Hepatocyte (in vitro differentiated cells): ENCODE measurements at places on chromosomes 7 and 10.

- no peak for DNase-seq
Observed at GRCh38 chr10:52459097-52459496, 145.0 kb downstream of the DKK1 start.

DNA sequence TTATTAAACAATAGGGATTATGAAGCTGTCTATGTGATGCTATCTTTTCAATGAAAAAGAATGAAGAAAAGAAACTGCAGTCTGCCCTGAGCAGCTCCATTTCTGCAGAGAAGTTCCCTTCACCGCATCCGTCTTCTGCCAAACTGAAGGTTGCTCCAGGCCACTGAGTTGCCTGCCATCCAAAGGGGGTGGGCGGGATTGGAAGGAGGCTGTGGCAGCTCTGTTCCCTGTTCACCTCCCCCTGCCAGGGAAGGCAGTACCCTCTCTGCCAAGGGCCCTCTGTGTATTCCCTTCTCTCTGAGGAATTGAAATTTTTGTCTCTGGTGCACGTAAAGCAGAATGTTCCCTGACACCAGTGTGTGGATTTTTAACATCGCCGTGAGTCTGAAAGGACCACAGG is 243.1 kb upstream of the GHITM start:
- no peak for DNase-seq

GRCh38 chr7:77759294-77759889 is 38.8 kb downstream of the TMEM60 start:
- DNase-seq = peak; percentile 79

DNA sequence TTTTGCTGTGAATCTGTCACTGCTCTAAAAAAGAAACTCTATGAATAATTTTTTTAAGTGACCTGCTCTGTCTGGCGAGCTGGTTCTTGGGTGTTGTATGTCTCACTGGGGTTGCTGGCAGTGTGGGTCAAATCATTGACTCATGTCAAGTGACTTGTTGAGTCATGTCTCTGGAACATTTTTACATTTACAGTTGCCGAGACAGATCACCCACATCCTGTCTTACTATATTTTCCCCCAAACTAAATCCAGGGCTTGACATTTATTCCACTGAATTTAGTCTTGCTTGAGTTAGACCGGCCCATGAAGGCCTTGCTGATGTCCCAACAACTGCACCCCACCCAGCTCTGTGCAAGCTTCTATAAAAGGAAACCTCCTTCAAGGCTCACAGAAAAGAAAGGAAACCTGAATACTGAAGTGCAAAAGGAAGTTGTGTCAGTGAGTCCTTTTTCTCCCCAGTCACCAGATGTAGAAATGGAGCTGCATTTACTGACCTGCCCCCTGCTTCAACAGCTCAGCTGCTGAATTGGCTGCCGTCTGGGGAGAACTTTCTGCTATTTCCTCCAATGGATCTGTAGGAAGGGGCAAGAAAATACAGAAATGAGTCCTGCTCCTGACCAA is 290.3 kb downstream of the TNS3 start:
- no peak for DNase-seq

GRCh38 chr7:111140091-111140865 is 49.4 kb downstream of the LRRN3 start:
- no peak for DNase-seq

- DNase-seq = no peak
Observed at GRCh38 chr7:144594580-144594979, 191.1 kb upstream of the NOBOX start.

DNA sequence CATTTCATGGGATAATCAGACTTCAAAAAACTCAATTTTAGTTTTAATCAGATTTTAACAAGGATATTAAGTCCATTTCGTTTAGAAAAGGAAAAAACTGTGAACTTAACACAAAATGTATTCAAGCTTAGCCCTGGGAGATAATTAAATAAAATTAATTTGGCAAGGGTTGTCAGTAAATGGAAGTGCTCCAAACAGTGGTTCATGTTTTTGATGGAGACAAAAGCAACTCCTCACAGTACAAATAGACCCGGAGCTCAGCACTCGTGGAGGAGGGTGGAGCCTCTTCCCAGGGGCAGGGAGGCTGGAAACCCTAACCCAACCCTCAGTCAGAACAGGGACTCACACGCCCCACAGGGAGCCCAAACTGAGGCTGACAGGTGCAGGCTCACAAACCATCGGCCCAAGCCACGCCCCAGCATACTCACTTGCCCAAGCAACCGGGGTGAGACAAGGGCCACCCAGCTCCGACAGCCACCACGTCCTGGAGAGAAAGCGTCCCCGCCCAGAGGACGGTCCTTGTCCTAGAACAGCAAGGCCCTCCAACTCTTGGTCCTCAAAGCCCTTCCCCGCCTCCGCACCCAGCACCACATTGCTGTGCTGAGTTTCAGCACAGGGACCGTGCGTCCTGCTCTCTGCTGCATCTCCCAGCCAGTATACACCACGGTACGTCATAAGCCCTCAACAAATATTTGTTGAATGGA is 39.8 kb downstream of the MAD1L1 start:
- DNase-seq = no peak

DNA sequence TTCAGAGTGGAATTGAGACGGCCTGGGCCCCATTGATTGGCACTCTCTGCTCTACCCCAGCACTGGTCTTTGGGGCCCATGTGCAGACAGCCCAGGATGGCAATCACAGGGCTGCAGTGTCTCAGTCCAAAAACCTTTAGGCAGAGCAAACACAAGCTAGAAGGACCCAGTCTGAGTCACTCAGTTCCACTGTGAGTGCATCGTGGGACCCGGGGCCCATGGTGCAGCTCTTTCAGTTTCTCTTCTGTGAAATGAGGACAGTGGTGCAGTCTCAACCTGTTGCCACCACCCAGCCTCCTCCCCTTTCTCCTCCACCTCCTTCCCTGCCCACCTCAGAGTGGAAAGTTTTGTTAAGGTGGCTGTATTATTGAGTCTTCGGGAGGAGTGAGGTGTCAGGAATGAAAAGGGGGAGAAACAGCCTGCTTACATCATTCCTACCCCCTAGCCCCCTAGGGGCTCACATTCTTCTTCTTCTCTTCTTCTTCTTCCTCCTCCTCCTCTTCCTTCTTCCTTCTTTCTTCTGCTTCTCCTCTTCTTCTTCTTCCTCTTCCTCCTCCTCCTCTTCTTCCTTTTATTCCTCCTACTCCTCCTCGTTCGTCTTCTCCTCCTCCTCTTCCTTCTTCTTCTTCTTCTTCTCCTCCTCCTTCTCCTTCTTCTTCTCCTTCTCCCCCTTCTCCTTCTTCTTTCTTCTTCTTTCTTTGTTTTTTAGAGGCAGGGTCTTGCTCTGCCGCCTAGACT is 19.5 kb upstream of the CARD11 start:
- DNase-seq = no peak

- DNase-seq = no peak
Observed at GRCh38 chr7:151885202-151885580, 8.3 kb upstream of the PRKAG2 start.

GRCh38 chr10:79424221-79425073 is 21.0 kb downstream of the ZCCHC24 start:
- DNase-seq = peak; percentile 85

GRCh38 chr7:106119719-106120118 is 7.6 kb upstream of the SYPL1 start:
- DNase-seq = no peak

GRCh38 chr10:129760003-129760315 is 204.1 kb downstream of the EBF3 start:
- no peak for DNase-seq

GRCh38 chr10:125848371-125848770 is 25.0 kb downstream of the BCCIP start:
- no peak for DNase-seq

- DNase-seq = no peak
Observed at GRCh38 chr10:69630651-69631400, 779 bp downstream of the FAM241B start.

DNA sequence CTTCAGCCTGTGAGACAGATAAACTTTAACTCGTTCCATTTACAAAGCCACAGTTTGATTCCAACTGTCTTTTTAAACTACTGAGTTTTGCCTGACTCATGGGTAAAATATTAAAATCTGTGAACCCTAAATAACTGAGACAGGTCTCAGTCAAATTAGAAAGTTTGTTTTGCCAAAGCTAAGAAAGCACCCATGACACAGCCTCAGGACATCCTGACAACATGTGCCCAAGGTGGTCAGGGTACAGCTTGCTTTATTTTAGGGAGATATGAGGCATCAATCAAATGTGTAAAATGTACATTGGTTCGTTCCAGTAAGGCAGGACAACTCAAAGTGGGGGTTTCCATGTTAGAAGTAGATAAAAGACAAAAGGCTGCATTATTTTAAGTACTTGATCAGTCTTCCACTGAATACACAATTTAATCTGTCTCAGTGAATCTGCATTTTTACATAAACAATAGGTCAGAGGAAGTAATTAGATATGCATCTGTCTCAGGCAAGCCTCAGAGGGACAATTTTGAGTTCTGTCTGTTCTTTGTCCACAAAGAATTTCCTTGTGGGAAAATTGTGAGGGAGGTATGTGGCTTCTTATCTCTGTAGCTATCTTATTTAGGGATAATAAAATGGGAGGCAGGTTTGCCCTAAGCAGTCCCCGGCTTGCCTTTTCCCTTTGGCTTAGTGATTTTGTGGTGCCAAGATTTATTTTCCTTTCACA is 11.0 kb upstream of the PIP start:
- no peak for DNase-seq

GRCh38 chr7:141700296-141700847 is 1.6 kb downstream of the DENND11 start:
- DNase-seq = no peak

DNA sequence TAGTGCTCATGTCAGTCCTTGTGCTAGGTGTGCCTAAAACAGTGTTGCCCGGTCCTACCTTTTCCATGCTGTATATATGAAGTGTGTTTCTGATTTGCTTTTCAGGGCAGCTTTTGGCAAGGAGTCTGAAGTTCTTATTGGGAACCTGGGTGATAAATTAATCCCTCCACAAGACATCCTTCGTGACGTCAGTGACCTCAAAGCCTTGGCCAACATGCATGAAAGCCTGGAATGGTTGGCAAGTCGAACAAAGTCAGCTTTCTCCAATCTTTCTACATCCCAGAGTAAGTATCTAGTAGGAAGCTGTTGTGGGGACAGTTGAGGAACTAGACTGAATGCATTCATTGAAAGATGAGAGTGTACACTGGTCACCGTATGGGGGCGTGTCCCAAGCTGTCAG is 189.4 kb upstream of the LRGUK start:
- DNase-seq = no peak

DNA sequence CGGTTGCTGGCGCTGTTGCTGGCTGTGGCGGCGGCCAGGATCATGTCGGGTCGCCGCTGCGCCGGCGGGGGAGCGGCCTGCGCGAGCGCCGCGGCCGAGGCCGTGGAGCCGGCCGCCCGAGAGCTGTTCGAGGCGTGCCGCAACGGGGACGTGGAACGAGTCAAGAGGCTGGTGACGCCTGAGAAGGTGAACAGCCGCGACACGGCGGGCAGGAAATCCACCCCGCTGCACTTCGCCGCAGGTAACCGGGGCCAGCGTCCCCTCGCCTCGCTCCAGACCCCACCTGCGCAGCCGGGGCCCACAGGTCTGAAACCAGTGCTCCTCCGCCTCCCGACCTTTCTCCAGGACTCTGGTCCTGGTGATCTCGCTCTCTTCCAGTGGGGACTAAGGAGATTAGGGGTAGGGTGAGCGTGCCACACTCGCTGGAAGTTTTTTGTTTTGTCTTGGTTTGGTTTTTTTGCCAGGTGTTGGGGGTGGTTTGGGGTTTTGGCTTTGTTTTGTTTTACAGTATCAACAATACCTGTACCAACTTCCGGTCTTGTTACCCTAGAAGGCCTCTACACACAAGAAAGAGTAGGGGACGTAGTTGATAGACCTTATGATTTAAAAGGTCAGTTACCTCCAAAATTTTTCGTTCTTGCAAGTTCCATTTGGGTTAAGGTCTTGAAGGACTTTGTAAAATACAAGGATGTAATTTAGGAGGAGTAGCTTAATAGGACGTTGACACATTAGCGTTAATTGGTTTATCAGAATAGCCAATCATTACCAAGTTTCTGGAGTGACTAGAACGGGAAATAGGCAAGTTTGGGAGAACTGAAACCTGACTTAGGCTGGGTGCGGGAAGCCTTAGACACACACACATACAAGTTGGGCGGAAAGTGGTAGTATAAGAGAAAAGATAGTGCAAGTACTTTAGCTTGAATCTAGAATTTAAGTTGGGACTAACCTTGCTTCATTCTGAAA is 704 bp downstream of the TNKS2 start:
- peak; percentile 16 for DNase-seq

- peak; percentile 25 for DNase-seq
Observed at GRCh38 chr10:49552277-49552676, 13.4 kb upstream of the ERCC6 start.

DNA sequence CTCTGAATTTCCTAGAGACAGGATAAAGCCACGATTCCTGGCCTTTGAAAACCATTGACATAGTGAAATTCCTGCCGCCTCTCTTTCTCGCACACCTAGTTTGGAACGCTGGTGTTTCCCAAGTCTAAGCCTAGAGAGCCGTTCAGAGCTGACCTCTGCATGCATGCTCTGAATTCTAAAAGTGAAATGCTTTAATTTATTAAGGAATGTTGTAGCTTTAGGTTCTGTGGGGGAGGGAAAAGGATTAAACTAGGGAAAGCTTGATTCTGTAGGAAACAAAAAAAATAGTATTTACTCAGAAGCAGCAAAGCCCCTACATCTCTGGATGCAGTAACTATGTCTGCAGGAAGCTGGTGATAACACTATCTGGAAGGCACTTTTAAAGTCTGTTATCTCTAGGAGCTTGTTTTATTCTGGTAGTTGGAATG is 27.3 kb downstream of the PFKP start:
- DNase-seq = no peak

GRCh38 chr10:33145451-33146188 is 187.6 kb upstream of the ITGB1 start:
- DNase-seq = no peak

DNA sequence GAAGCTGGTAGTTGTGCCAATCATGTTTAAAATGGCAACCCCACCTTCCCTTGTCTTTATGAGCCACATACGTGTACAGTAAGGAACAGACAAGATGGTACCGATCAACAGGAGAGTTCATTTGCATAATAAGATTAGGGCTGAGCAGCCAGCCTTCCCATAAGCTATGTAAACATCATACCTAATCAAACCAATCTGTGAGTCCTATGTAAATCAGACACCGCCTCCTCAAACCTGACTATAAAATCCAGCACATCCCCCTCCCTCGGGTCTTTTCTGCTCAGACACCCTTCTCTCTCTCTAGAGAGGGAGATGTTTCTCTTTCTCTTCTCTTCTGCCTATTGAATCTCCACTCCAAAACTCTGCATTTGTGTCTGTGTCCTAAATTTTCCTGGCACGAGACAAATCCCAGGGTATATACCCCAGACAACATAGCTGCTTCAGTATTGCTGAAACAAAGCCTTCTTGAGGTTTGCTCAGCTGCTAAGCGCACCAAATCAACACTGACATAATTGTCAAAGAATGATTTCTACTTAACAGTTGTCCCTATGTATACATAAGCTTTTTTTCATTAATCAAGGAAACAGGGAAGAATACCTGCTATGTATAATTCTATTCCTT is 279.2 kb downstream of the THSD7A start:
- DNase-seq = no peak
